ENCODE measurements at places on chromosomes 2 and 18.
A peak's percentile ranks its signal among the peaks of the same experiment; 100 is the strongest.

DNA sequence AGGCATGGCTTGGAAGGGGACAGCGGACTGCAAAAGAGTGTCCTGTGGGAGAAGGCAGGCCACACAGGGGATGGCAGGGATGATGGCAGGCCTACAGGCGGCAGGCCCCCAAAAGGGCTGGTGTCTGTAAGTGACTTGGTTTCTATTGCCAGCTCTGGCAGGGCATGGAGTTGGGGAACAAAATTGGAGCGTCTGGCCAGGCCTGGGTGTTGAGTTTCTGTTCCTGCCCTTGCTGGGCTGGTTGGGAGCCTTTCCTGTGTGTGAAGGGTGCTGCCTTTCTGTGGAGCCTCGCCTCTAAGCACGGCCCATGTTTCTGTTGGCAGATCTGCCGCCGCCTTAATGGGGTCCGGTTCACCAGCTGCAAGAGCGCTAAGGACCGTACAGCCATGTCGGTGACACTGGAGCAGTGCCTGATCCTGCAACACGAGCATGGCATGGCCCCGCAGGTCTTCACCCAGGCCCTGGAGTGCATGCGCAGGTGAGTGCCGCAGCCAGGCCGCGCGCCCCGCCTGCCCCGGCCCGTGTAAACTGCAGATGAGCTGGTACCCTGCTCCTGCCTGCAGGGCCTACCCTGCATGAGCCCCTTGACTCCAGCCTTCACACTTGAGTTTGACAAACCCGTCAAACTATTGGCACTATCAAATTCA is 31.5 kb downstream of the COA5 start:
- no peak for DNase-seq

DNA sequence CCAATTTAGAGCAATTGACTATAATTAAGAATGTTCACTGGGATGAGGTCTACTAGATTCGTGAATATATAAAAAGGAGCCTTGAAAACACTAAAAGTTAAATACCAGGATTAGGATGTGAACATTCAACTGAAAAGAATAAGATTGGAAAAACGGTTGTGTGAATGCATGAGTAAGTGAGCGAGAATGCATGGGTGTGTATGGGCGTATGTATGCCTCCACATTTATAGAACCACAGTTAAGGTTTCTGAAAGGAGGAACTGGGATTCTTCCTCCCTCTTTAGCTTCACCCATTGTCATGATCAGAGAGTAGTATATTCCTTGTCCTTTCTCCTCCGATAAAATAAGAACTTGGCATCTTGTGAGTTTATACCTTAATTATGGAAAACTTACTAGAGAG is 151.1 kb upstream of the UBE2E3 start:
- DNase-seq = peak; percentile 48

- DNase-seq = no peak
These were observed 93.4 kb downstream of the CALCRL start for GRCh38 chr2:187354661-187355060.

GRCh38 chr2:137252934-137253333 is 487.6 kb downstream of the THSD7B start:
- DNase-seq = peak; percentile 78

GRCh38 chr2:49901202-49902065 is 747.1 kb upstream of the FSHR start:
- DNase-seq = no peak

DNA sequence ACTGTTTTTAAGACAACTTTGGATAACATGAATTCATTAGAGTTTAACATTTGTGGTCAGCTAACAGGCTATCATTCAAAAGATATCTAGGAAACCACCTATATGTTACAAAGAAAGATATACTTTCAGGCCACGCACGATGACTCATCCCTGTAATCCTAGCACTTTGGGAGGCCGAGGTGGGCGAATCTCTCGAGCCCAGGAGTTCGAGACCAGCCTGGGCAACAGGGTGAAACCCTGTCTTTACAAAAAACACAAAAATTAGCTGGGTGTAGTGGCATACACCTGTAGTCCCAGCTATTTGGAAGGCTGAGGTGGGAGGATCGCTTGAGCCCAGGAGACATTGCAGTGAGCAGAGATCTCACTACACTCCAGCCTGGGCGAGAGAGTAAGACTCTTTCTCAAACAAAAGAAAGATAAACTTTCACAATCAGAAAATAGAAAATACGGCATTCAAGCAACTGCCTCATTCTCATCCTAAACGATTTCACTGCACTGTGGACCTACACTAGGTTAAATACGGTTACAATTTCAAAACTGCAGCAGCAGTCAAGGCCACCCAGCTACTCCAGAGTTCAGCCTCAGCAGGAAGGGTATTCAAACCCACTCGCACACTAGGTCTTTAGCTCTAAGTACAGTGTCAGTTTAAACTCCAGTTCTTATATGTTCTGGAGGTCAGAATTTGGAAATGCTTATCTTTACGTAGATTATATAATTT is 250.0 kb upstream of the SLC39A10 start:
- no peak for DNase-seq

- no peak for DNase-seq
These were observed 479.4 kb upstream of the MYT1L start for GRCh38 chr2:2810504-2810903.

DNA sequence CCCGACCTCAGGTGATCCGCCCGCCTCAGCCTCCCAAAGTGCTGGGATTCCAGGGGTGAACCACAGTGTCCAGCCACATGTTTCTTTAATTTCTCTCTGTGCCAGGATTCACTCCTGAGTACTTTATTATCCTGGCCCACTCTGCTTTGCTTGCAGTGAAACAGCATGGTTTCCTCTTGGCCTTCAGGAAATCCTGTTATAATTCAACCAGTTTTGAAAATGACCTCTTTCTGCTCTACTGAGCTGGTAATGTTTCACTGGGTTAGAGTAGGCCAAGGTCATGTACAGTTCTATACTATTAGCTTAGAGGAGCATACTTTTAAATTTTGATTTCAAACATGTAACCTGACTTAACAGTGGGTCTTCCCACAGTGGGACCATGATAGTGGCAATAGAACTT is 90.6 kb upstream of the PELI1 start:
- no peak for DNase-seq

GRCh38 chr2:43345391-43345813 is 119.0 kb upstream of the ZFP36L2 start:
- no peak for DNase-seq

All from HS-27A (cell line).